Nephron progenitor cell (in vitro differentiated cells): ENCODE measurements at places on chromosomes 1 and 21.

GRCh38 chr1:156553860-156554485 is 18.4 kb downstream of the IQGAP3 start:
- DNase-seq = no peak

DNA sequence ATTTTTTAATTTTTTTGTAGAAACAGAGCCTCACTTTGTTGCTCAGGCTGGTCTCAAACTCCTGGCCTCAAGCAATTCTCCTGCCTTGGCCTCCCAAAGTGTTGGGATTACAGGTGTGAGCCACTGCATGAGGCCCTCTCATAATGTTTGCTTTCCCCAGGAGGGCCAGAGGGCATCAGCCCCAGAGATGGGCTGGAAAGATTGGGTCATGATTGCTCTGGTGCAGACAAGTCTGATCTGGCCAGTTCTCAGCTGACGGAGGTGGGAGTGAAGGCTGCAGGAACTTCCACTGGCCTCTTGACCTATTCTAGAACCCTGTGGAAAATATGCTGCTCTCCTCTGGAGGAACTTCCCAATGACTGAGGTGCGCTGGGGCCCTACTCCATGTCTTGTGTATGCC is 43.4 kb upstream of the RD3 start:
- no peak for DNase-seq

GRCh38 chr1:242225767-242226573 is 227.1 kb upstream of the MAP1LC3C start:
- DNase-seq = no peak

GRCh38 chr1:86085741-86086409 is 70.7 kb downstream of the COL24A1 start:
- DNase-seq = no peak

GRCh38 chr1:203276408-203276807 is 28.9 kb upstream of the BTG2 start:
- DNase-seq = no peak
